ENCODE measurements at places on chromosomes 4 and X.

DNA sequence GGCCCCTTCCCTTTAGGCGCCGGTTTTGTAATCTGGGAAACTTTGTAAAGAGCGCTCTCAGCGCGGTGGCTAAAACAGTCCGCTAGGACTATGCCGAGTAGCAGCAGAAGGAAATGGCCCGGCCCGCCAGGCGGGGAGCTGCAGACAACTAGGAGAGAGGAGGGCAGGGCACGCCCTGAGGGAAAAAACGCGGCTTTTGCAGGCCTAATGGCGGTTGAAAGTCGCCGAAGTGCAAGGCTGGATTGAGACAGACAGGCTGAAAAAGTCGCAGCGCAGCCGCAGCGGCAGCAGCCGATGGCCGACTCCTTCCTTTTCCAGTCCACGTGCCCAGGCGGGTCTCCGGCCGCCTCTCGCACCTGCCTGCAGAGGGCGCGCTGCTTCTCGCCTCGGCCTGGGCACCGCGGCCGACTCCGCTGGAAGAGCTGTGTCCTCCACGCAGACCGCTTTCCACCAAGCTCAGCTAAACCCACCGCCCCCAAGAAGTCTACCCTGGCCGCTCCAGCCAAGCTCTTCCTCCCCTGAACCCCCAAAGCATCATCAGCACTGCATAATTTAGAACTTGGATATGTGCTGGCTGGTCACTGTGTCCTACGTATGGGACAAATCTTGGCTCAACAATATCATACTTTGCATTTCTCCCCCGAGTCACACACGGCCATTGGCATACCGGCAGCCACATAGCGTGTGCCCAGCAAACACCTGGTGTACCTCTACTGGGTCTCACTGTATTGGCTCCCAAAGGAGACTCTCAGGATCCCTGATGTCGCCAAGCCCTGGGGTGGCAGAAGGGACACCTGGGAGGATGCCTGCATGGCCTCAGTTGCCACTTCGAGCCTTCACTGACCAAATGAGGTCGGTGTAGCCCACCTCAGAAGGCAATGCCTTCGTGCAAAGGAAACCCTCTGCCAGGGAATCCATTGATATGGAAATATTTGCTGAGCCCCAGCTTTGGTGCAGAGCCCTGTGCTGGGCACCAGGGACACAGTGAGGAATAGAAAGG, 14.5 kb downstream of the SLC25A5 start:
- DNase-seq, result peak; percentile 32

DNA sequence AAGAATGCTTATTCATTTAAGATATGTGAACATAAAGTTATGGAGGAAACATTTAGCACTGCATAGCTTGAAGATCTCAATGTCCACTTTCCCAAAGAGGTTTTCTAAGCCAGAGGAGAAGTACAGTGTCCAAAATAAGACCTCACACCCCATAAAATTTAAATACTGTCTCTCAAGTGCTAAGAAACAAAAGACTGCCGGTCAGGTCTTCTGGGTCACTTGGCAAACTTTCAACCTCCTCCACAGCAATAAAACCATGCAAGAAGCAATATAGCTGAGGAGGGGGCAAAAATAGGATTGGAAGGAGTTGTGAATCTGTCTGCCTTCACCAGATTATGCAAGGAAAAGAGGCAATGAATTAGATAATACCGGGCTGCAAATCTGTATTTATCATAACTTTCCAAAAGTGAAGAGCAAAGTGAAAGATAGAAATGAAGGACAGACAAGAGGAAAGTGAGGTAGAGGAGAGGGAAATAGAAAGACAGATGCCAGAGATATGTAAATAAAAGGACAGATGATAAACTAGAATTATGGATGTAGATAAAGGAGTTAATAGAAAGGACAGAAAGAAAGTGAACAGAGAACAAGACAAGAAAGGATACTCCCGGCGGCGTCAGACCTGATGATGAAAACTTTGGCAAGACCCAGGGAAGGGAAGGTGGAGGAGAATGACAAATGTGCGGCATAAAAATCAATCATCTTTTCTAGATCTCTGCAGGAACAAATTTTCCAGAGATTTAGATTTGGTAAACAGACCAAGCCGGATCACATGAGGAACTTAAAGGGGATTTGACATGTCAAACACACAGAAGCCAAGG, 152.7 kb upstream of the FAM241A start:
- DNase-seq, result no peak

DNA sequence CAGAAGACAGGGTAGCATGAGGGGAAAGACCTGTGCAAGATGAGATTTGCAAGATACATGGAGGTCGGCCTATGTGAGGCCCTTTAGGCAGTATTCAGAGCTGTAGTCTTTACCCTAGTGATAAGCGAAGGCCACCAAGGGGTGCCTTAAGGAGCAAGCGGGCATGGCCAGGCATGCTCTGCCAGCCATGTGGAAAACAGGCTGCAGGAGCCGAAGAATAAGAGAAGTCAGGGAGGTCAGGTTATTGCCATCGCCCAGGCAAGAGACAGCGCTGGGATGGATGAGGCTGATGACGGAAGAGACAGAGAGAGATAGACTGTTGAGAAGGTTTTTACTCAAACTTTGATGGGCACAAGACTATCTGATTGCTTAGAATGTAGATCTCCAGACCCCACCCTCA, 7.0 kb upstream of the FATE1 start:
- peak; percentile 59 for DNase-seq

DNA sequence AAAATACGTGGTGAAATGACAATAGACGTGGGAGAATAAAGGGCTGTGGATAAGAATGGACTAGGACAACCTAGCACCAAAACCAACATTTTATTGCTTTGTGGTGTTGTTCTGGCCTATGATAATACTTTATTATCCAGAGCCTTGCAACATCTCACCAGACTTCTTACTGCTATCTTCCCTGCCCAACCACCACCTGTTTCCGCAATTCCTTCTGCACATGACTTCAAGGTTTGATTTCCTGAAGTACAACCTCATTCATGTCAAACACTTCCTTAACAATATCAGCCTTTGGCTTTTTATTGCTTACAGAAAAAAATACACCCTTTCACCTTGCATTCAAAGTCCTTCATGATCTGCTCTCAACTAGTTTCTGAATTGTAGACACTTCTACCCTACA, 84.8 kb downstream of the RTL3 start:
- no peak for DNase-seq

GRCh38 chrX:13014111-13015096, 30.0 kb downstream of the FAM9C start:
- no peak for DNase-seq

DNA sequence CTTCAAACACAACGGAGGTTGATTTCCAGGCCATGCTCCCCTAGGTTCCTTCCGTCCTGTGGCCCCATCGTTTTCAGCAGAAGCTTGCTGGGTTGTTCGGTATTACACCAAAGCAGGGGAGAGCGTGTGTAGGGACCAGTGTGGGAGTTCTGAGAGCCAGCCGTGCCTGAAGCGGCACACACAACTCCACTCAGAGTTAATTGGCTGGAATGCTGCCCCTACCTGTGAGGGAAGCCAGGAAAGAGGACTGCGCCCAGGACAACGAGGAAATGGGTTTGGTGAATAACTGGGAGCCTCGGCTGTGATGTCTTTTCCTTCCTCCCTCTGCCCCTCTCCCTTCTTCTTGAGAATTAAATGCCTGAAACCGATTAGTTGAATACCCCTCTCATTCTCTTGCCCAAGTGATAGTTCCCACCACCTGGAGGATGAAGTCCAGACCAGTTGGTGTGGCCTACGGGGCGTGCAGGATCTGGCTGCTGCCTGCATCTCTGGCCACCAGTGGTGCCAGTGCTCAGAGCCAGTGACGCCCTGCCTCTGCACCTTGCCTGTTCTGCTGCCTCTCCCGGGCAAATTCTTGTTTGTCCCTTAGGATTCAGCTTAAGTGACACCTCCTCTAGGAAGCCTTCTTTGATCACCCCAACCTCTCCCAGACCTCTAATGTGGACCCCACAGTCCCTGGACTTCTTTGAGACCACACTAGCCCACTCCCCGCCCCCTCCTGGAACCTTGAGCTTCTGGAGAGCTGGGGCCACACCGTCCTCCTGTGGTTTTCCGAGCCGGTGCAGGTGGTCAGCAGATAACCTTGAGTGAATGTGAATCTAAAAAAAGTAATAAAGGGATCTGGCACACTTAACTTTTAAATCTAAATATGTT, 33.6 kb downstream of the TBC1D14 start:
- DNase-seq, result no peak

DNA sequence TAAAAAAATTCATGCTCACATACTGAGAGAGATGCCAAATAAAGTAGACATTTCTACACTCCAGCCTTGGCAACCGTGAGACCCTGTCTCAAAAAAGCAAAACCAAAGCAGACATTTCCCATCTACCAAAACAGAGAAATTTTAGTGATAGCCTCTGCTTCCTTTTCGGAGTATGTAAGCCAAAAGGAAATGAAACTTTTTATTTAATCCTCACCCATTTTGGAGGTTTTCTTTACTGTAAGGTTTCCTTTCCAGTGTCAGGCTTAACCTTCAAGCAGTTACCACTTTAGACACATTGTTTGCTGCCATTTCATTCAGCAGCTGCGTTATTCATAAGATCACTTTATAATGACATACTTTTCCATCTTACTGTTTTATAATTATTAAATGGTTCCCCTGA, 15.9 kb downstream of the ADD1 start:
- no peak for DNase-seq

DNA sequence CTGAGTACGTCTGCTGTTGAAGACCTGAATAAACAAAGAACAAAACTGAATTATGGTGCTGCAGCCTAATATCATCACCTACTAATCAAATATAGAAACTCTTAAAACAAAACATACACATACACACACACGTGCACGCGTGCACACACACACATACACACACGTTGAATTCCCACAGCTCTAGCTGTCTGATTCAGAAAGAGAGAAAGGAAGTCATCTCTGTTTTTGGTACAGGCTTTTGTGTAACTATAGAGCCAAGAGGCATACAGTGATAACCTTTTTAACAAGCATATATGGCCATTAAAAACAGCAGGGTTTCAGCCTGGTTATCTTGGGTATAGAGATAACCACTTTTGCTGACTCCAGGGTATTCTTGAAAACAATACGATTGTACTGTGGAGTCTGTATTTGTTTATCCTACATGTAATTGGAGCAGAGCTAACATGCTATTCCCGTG, 823.2 kb downstream of the CCSER1 start:
- no peak for DNase-seq

DNA sequence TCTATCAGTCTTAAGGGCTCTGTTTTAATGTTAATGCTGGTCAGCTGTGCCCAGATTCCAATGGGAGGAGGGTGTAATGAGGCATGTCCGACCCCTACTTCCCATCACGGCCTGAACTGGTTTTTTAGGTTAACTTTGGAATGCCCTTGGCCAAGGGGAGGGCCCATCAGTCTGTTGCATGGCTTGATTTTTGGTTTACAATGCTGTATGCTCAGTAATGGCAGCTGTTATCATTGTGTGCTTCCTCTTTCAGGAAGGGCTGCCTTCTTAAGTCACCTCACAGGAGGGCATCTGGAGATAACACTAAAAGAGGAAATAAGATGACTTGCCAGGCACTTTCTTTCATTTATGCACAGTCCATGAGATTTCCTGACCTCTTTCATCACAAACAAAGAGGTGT, 36.3 kb downstream of the ATXN3L start:
- DNase-seq, result no peak

DNA sequence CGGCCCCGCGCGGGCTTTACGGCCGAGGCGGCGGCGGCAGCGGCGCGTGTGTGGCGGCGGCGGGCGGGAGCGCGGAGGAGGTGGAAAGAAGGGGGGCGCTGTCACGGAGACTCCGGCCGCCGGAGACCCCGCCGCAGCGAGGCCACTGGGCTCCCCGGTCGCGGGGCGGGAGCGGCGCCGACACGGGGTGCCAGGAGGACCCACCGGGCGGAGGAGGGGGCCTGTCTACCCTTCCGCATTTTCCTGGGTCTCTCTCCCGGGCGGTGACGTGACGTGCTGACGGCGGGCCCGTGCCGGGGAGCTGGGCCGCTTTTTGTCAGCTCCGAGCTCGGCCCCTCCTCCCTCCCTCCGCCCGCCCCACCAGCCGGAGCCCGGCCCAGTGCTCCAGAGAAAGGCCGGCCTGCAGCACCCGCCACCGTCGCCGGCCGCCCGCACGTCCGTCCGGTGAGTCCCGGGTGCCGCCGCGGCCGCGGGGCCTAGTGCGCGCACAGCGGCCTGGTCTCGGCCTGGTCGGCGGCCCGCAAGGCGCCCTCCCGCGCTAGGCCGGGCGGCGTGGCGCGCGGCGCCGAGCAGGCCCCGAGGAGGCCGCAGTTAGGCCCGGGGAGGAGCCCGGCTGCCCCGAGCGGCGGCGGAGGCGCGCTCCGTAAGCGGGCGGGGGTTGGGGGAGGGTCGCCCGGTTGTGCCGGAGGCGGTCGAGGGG, at the start of gene ZFX:
Gene ZFX, plus strand, starts transcription at position 379 of the 700 bp plus-strand sequence. CDS start 23,014 bp downstream, outside the sequence.
- peak; percentile 30 for DNase-seq

GRCh38 chr4:187814737-187815465, 180.7 kb upstream of the ZFP42 start:
- DNase-seq, result no peak

GRCh38 chrX:112678831-112679230, 907 bp downstream of the LHFPL1 start:
- no peak for DNase-seq

GRCh38 chr4:173528378-173529321, 1.4 kb downstream of the HAND2 start:
- no peak for DNase-seq

DNA sequence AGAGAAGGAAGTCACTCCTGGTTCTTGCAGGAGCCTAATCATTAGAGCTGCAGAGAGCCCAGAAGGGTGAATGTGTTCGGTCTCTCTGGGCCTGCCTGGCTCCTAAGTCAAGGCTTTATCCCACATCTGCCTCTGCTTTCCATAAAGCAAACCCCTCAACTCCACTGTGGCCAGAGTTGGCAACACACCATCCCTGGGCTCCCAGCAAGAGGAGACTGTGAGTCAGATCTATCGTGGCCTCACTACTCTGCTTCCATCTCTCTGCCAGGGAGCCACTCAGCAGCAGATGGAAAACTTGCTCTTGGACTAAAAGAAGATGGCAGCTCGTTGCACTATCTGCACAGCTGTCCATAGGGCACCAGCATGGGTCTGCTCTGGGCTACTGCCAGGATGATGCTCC, 348.2 kb downstream of the FBXW7 start:
- no peak for DNase-seq

DNA sequence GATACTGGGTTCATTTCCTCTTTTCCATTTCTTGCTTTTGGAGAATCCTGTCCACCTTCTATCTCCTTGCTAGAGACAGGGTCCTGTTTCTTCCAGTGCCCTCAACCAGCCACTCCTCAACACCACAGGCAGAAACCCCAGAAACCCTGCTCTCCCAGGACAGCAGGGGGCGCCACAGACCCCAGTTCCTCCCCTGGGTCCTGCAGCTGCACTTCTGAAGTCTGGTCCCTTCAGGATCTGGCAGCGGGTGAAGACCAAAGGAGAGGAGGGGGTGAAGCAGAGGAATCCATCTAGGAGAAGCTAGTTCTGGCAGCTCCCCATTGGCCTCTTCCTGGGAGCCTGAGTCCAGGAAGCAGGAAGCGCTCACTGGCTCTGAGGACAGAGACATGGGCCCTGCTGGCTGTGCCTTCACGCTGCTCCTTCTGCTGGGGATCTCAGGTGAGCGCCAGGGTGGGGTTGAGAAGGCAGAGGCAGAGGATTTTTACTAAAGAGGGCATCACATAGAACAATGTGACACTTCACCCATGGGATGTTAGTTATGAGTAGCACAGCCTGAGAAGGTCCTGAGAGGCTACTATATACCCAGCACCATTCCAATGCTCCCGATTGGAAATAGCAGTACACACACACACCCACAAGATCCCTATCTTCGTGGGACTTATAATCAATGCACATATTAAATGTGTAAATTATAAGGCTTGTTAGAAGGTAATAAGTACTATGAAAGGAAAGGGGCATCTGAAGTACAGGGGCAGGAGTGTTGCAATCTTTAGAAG, at the start of gene PRSS48:
Gene PRSS48, plus strand, starts transcription at position 375 of the 776 bp plus-strand sequence. Its CDS starts 12 bp downstream, at position 387.
- no peak for DNase-seq

- DNase-seq, result no peak
Observed at GRCh38 chrX:5774446-5774845, 454.2 kb downstream of the NLGN4X start.
